ENCODE measurements at places on chromosomes 4 and X.

DNA sequence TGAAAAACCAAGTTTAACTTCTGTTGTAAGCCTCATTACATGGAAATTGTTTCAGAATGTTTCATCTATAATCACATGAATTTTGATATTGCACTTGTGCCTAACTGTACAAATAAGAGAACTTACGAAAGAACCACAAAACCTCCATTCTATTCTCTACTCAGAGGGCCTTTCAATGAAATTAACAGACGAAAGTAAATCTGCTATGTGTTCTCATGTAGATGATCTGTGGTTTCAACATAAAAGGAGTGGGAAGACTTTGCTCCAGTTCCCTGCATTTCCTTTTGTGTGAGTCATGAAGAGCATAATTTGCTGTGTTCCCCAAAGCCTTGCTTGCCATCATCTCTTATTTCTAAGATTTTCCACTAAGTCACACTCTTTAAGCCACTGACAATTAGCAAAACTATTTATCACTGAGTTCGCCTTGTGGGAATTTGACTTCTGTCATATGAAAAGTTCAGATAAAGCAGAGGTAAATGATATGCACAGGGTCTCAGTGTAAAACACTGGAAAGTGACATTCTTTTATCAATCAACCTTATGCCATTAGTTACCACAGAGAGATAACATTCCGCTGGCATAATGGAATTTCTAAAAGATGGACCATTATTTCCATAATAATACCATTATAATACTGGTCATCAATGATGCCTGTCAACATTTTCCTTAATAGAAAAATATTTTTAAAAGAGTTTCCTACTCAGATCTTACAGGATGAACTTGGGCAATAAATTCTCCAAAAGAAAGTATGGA lies 329.8 kb downstream of the NR3C2 start:
- no peak for DNase-seq

GRCh38 chrX:37641859-37642258 lies 43.7 kb upstream of the XK start:
- no peak for DNase-seq

- DNase-seq, result no peak
Measured at GRCh38 chr4:78766650-78767049, 9.5 kb upstream of the BMP2K start.

- no peak for DNase-seq
Measured at GRCh38 chrX:38458071-38458470, 103.3 kb upstream of the TSPAN7 start.

DNA sequence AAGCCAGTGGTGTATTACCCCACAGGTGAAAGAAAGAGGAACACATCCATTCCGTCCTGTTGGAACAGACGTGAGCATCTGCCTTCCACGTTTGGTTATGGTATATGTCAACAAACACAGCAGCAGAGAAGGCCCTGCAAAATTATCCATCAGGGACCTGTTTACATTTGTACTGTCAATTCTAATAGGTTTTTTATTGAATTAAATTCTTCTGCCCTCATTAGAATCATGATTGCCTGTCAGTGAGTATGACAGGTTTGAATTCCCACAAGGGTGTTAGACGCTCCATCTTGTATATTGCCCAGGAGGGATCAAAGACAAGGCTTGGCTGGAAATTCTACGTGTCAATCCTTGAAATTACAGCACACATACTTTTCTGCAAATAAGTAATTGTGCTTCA lies 339.9 kb upstream of the NOCT start:
- no peak for DNase-seq

- DNase-seq, result no peak
Measured at GRCh38 chrX:24646745-24647182, 383 bp downstream of the PCYT1B start.

DNA sequence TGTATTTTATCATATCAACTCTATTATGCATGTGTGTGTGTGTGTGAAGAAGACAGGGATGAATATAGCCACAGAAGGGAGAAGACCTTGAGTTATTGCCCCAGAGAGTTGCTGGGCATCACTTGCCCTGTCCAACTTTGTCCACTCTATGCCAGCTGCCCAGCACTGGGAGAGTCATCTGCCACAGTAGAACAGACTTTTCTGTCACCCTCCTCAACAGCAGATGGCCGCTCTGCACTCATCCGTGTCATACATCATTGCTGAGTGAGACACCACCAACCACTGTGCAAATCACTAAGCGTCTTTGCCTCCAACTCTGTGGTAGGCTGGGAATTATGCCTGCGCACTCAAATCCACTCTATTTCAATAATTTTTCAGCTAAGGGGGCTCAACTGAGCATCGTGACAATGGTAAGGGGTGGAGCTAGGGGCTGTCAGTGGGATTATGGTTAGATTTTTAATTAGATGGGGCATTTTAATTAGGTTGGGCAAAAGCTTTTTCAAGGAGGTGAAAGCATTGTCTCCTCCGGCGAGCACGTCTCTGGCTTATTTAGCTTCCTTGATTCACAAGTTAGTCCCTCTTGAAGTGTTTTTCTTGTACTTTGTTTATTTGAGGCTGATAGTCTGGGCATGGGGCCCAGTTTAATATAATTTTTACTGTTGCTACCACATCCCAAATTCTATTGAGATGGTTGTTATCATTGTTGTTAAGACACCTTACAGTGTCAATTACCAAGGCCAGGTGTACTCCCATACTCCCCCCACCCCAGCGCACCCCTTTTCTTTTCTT lies 100.1 kb upstream of the KLF3 start:
- no peak for DNase-seq

DNA sequence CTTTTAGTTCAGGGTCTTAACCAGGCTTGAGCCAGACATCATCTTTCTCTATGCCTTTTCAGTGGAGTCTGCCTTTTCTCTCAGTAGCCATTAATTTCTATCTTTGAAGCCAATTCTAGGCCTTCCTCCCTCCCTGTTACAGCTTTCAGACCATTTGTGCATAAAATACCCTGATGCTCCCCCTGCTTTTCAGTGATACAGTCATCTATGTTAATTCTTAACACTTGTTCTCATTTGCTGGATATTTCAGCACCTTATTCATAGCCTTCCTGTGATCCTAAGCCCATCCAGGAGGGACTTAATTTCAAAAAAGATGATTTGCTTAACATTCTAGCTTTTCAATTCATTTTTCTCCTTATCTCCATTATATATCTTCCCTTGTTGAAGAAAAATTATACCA lies 42.3 kb downstream of the ANXA10 start:
- no peak for DNase-seq

DNA sequence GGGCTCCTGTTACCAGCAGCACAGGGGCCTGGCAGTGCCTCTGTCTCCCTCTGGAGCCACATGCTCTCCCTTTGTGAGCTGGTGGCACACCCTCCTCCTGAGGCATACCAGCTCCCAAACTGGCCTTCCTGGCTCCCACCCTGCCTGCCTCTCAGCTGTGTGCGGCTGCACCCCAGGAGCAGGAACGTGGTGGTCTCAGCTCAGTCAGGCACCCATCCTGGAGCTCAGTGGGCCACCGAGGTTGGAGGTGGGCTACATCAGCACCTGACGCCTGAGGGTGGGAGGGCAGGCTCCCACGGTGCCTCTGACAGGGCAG lies 85.9 kb upstream of the NKX1-1 start:
- no peak for DNase-seq

GRCh38 chrX:57282568-57282967 lies 3.9 kb upstream of the FAAH2 start:
- peak; percentile 30 for DNase-seq

Measured in CD4-positive, alpha-beta T cell treated with Interleukin-2 at 100 ng/mL for 4 hours (primary cell).